AG04450 (cell line): ENCODE measurements at places on chromosomes 1 and 21. TPM values are rescaled to one million over a fixed set of nuclear protein-coding genes. Genes with fewer than 3 reads are reported as not detected.

Gene LCE1A
- polyA plus RNA-seq = not detected in 2 replicates

- no peak for DNase-seq
These were observed 11.7 kb upstream of the FCMR start for GRCh38 chr1:206933333-206933945.

Gene TSNAX
- polyA plus RNA-seq = 33.0 and 35.6 TPM in 2 replicates

Gene TMEM269
- polyA plus RNA-seq = 0.04 TPM in 1 of 2 replicates, not detected in the other

DNA sequence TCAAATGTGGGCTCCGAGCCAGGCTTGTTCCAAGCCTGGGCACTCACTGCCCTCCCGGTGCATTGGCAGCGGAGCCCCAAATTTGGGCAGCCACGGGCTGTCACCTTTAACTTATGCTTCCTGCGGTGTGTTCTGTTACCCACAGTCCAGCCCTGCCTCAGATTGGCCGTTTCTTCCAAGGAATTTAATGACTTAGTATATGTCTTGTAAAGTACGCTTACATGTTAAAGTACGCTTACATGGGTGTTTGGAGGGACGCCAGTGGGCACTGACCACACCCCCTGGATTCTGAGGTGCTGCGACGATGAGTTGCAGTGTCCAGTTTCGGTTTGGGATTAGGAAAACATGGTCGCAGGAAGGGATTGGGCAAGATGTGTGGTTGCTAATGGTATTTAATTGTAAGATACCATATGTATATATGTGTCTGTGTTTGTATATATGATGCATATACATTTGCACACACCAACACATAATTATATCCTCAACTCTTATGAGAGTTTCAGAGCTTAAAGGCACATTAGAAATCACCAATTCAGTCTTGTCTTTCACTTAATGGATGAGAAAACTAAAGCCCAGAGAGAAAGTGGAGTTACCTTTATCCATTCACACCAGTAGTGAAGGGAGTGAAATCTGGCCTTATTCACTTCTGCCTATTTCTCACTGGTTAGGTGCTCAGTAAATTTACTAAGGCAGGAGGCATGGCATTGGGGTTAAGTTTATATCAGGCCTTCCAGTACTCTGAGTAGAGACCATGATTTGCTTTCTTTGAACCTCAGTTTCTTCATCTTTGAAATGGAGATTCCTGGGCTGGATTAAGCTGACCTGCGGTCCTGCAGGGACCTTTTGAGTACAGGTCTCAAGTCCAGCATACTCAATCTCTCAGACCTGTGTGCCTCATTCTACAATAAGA is 1.0 kb downstream of the SMYD2 start:
- peak; percentile 36 for DNase-seq

GRCh38 chr1:22556391-22557104 is 6.7 kb upstream of the EPHA8 start:
- DNase-seq = no peak

DNA sequence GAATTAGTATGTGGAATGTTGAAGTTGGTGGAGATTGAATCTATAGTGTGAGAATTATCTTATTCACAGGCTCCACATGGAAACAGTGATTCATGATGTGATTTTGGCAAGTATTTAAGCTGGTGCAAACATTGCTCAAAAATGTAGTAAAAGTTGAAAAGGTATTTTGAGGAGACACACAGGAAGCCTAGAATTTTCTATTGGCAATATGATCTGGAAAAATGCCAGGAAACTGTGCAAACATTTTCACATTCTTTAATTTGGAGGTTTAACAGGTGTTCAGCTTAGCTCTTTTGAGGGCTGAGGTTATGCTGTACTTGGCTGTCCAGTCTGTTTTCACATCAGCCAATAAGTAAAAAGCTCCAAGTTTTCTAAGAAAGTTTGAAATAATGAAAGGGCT is 327.3 kb downstream of the RWDD3 start:
- DNase-seq = no peak

- no peak for DNase-seq
These were observed 1.4 kb upstream of the WDR26 start for GRCh38 chr1:224435999-224436398.

DNA sequence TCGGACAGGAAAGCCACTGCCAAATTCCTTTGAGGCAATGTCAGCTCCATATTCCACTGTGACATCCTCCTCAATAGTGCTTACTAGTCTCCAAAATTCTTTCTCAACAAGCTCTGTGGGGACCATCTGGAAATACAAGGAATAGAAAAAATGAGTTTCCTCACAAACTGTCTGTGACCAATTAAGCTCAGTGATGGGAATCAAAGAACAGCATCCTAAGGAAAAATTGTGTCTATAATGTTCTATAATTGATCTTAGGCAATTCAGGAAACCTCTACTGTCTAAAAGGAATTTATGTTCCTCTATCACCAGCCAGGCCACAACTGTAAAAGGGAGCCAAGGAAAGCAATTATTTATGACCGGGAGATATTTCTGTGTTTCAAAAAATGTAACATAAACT is 46.1 kb upstream of the SYT2 start:
- DNase-seq = no peak

- no peak for DNase-seq
These were observed 2.4 kb upstream of the C8B start for GRCh38 chr1:56967900-56968832.

- no peak for DNase-seq
These were observed 2.0 kb downstream of the KANK4 start for GRCh38 chr1:62317021-62317768.

- no peak for DNase-seq
These were observed 99.5 kb upstream of the BMP8A start for GRCh38 chr1:39391691-39392679.

GRCh38 chr1:205480349-205480985 is 24.0 kb upstream of the CDK18 start:
- no peak for DNase-seq

Gene MMEL1
- polyA plus RNA-seq = 0.10 and 0.21 TPM in 2 replicates

DNA sequence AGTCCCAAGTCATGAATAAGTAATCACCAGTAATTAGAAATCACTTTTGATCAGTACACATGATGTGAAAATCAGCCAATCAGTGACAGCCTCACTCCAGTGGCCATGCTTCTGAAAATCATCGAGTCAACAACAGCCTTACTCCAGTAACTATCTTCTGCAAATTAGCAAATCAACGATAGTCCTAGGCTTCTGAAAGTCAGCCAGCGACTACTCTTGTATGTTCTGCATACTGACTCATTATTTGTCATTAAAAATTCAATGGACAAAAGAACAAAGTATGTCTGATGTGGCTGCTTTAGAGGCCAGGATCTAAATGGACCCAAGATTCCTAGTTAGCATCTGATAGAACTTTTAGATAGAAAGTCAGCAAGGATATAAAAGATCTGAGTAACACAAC is 102.5 kb downstream of the GPR52 start:
- no peak for DNase-seq

Gene CD101
- 0.02 TPM in 1 of 2 replicates, not detected in the other for polyA plus RNA-seq

- DNase-seq = no peak
These were observed 21.1 kb upstream of the ETS2 start for GRCh38 chr21:38784458-38785266.

GRCh38 chr1:191145834-191146233 is 668.2 kb upstream of the BRINP3 start:
- no peak for DNase-seq

Gene VWA5B1
- polyA plus RNA-seq = not detected in 2 replicates

DNA sequence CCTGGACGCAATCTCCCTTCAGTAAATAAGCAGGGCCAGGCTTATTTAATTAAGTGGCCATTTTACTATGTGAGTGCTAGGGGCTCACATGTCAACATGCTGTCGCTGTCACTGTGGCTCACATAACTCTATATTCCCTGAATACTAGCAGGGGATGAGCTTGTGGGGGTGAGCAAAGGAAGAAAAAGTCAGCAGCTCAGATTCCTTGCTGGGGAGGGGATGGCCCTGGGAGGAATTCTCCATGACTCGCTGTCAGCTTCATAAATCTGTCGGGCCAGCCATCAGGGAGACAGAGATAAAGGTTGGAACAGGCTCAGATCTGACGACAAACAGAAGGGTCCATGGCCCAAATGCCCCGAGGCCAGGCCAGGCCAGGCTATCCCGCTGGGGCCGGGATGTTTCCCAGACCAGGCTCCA is 26.0 kb upstream of the PLEKHG5 start:
- no peak for DNase-seq

DNA sequence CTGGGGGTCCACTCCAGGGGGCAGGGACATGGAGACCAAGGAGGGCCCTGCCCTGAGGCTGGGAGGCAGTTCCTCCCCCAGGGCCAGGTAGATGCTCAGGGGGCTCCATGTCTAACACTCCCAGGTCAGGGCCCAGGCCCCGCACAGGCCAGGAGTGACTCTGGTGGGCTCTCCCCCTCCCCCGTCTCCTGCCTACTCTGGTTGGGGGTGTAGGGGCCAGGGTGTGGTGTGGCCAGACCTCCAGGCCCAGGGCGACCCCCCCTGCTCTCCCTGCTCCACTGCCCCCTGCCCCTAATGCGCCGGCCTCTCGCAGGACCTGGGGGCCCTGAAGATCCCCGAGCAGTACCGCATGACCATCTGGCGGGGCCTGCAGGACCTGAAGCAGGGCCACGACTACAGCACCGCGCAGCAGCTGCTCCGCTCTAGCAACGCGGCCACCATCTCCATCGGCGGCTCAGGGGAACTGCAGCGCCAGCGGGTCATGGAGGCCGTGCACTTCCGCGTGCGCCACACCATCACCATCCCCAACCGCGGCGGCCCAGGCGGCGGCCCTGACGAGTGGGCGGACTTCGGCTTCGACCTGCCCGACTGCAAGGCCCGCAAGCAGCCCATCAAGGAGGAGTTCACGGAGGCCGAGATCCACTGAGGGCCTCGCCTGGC is 19.7 kb upstream of the CCDC27 start:
- no peak for DNase-seq

GRCh38 chr1:49104575-49104974 is 327.9 kb upstream of the BEND5 start:
- no peak for DNase-seq

GRCh38 chr1:20271498-20272400 is 18.9 kb upstream of the VWA5B1 start:
- DNase-seq = no peak

- no peak for DNase-seq
These were observed 3.8 kb downstream of the LCA5L start for GRCh38 chr21:39441502-39442475.

DNA sequence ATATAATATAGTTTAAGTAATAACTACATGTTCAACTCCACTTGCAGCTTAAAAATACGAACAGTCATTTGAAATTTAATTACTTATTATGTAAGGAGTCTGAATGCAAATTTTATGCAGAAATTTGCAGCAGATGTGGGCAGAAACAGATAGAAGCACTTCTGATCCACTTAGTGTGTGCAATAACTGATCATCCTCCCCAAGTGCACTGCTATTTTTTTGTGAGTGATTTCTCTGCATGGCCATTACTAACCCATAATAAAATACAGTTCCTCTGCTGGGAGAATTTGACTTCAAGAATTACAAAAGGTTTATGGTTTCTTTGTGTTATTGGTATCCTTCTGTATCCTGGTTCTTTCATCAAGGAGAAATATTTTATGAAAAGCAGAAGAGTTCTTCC is 611.5 kb upstream of the RGS18 start:
- DNase-seq = no peak

Gene IL22RA1
- polyA plus RNA-seq = not detected in 2 replicates

DNA sequence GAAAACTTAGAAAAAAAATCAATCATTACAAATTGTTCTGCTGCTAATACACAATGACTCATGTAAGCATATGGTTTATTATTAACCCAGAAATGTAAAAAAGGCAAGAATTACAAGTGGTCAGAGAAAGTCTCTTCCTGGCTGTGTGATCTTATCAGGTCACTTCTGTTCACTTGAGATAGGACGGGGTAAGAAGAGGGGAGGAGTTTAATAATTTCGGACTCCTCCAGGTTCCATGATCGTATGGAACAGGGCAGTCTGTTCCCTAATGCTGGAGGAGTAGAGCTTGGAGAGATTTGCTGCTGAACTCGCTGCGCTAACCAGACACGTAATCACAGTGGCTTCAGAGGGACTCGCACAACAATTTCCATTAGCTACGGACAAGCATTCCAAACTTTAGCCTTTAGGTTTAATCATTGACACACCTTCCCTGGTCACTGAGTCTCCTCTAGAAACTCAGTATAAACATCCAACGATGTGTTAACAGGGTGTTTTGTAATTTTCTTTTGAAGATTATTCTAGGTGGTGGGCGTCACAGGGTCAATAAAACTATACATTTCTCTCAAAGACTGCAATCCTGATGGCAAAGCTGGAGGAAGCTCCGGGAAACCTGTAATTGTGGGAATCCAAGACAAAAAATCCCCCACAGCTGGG is 1.3 kb downstream of the CRYZ start:
- DNase-seq = no peak

Gene OR6N1
- polyA plus RNA-seq = not detected in 2 replicates

DNA sequence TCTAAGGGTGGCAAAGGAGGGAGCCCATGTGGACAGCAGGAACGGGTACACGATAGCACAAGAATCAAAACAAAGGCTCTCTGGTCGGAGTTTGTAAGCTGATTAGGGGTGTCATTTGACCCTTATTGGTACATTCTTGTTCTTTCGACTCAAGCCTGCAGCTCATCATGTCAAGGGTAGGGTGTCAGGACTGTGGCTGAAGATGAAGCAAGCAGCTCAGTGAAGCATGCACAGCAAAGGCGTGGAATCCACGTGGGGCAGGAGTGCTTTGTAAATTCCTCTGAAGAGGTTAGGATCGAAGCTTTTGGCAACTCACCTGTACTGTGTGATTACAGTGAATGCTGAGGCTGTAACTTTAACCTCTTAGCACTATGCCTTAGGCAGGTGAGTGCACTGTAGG is 4.7 kb upstream of the ABCB10 start:
- no peak for DNase-seq

- DNase-seq = peak; percentile 29
These were observed 7.8 kb downstream of the C1orf162 start for GRCh38 chr1:111481387-111482221.

DNA sequence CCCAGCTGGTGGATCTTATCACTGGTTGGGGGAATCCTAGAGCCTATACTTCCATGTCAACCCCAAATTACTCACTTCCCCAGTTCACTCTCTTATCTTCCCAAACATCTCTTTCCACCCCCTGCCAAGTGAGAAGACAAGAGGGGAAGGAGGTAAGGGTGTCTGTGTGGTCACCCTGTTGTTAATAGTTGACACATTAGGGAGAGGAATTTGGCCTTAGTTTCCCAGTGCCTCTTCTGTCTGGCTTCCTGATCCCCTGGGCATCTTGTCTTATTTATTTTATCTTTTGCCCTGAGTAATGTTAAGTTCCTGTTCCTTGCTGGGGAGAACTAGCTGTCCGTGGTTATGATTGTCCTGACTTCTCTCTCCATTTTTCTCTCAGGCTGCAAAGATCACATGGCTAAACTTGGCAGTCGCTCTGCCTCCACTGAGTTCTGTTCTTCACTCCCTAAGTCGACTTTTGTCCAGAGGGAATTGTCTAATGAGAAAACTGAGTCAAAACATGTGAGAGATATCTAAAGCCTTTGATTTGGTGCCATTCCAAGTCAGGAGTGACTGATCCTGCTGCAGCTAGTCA is 157.1 kb upstream of the SYT6 start:
- DNase-seq = no peak

Gene HMCN1
- polyA plus RNA-seq = 19.7 and 20.9 TPM in 2 replicates
